ENCODE measurements at places on chromosomes 6 and 20. TPM values are rescaled to one million over a fixed set of nuclear protein-coding genes. Genes with fewer than 3 reads are reported as not detected.

Gene NOX3
- not detected for total RNA-seq

Gene PTPRT
- total RNA-seq, result 2.3 TPM

Gene LPA
- 7.2 TPM for total RNA-seq

Gene LAMA4
- total RNA-seq, result 49.2 TPM

Gene ANKRD66
- not detected for total RNA-seq

Gene PGBD1
- total RNA-seq, result 6.1 TPM

Gene ASIP
- total RNA-seq, result 2.1 TPM

Gene INSM1
- total RNA-seq, result 2.8 TPM

Gene GABRR2
- total RNA-seq, result 0.62 TPM

Gene FAM217A
- 13.0 TPM for total RNA-seq

Gene LEMD2
- 71.2 TPM for total RNA-seq

Gene ASF1A
- 16.6 TPM for total RNA-seq

Gene SHLD1
- 6.0 TPM for total RNA-seq

Gene STX11
- 6.1 TPM for total RNA-seq

Gene RIPPLY2
- total RNA-seq, result 0.63 TPM

Gene FOXC1
- 10.6 TPM for total RNA-seq

Gene BPIFA1
- total RNA-seq, result not detected

Gene TSPO2
- total RNA-seq, result not detected
